Hematopoietic multipotent progenitor cell (in vitro differentiated cells): ENCODE measurements at places on chromosomes 13 and 19.
A peak's percentile ranks its signal among the peaks of the same experiment; 100 is the strongest.

- DNase-seq, result peak; percentile 65
Observed at GRCh38 chr19:57527136-57527881, at the start of gene ZNF549. ZNF549 (plus strand) TSS chr19:57527356; CDS start chr19:57527574, 218 bp downstream.

DNA sequence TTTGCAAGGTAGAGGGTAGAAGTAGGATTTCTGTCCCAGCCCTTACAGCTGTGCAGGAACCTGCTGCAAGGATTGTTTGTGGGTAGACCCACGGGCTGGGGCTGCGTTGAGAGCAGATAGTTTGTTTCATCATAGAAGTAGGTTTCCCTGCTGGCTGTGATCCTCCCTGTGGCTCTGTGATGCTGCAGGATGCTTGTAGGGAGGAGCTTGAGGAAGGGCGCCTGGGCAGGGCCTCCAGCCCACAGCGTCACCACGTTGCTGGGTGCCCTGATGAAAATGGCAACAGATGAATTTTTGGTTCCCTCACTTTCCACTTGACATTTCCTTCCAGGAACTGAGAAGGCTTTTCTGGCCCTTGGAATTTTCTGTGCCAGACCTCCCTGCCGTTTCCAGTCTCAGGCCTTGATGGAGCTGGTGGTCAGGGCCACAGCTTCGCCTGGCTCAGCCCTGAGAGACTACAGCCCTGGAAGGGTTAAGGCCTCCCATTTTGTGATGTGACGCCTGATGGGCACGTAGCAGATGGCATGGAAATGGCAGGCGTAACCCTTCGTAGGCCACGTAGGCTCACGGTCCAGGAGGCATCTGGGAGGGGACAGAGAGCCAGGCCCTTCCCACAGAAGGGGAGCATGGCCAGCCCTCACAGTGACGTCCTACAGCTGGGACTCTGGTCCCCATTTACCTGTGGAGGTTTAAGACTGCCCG lies 42.2 kb downstream of the GATAD2A start:
- no peak for DNase-seq

DNA sequence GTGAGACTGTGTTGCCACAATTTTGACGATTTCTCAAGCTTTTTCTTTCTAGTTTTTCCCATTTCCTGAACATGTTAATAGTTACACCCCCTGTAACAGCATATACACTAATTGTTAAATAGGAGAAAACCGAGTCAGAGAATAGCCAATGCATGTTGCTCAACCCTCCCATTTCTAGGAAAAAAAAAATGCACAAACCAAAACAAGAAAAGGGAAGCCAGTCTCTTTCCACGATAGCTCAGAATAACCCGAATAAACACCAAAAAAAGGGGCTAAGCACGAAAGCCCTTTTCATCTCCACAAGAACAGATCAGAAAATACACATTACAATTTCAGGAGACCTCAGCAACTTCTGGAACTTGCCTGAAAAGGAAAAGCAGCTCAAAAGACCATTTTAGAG lies 16.3 kb downstream of the LATS2 start:
- no peak for DNase-seq

DNA sequence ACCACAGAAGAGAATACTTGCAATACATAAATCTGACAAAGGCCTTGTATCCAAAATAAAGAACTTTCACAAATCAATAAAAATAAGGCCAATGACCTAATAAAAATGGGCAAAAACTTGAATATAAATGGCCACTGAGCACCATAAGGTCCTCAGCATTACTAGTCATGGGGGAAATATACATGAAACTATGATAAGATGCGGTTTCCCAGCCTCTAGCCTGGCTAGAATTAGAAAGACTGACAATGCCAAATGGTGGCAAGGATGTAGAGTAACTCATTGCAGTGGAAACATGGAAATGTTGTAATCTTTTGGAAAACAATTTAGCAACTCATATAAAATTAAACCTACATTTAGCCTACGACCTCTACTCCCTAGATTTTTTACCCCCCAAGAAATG lies 227.1 kb downstream of the GGACT start:
- DNase-seq, result no peak
